NCI-H774 (cell line): ENCODE measurements at places on chromosomes 12 and 14.

DNA sequence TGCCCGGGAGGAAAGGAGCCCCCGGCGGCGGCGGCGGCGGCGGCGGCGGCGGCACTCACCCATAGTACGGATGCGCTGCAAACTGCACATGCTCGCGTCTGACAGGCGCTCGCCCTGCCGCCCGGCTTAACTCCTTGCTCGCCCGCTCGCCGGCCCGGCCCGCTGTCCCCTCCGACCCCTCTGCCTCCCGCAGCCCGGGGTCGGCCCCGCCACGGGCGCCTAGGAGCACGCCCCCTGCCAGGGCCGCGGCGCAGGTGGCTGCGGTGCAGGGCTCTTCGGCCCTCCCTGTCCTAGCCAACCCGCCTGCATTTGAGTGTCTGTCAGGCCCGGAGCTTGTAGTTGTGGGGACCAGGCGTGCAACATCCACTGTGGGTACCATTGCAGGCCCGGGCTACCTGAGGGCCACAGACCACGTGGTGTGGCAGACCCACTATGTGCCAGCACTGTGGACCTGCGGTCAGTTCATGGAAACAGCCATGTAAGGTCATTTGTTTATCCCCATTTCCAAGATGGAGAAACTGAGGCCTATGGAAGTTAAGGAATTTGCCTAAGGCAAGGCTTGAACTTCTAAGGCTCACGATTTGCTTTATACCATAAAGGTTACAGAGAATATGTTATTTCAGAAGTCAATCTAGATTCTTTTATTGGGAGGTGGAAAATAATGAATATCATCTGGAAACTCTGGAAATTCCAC is 17.6 kb upstream of the PLEKHH1 start:
- no peak for DNase-seq

DNA sequence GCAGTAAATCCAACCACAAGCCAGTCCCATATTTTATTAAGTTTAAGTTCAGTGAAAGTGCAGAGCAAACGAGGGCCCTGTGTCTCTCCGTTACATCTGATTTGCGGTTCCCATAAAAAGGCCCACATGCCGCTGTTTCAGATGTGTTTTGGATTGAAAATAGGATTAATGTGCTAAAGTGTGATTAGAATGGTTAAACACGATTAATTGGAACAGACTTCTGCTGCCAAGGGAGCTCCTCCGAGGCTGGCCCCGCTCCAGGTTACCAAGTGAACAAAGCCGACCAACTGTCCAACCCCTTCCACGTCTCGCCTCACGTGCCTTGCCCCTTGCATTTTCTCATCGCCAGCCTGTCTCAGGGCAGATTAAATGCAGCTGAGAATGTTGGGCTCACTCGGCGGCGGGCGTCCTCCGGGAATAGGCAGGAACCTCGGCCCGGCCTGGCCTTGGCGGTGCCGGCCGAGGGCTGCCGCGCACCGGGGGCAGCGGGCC is 166.5 kb upstream of the GSC start:
- DNase-seq, result peak; percentile 46

DNA sequence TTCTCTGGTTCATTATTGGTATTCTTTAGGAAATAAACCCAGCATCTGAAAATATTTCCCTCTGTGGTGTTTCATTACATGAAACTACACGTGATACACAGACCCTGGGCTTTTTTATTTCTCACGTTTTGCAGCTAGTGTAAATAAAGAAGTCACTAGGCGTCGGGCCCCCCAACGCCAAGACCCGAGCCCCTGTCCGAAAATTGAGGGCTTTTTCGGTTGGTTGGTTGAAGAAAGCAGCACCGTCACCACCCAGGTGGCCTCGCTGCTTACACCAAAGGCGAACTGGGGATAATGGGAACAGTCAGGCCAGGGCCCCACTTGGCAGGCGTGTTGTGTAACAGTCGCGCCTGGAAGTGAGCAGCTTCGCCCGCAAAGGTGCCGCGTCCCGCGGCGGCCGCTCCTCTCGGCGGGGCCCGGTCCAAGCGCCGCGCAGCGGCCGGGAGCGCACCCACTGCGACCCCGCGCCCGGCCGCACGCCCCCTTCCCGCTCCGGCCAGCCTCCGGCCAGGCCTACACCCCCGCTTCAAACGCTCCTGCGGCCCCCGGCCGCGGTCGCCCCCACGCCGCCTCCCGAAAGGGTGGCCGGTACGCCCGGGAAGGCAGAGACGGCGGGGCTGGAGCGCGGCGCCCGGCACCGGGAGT is 1.2 kb downstream of the DUSP16 start:
- DNase-seq, result no peak

DNA sequence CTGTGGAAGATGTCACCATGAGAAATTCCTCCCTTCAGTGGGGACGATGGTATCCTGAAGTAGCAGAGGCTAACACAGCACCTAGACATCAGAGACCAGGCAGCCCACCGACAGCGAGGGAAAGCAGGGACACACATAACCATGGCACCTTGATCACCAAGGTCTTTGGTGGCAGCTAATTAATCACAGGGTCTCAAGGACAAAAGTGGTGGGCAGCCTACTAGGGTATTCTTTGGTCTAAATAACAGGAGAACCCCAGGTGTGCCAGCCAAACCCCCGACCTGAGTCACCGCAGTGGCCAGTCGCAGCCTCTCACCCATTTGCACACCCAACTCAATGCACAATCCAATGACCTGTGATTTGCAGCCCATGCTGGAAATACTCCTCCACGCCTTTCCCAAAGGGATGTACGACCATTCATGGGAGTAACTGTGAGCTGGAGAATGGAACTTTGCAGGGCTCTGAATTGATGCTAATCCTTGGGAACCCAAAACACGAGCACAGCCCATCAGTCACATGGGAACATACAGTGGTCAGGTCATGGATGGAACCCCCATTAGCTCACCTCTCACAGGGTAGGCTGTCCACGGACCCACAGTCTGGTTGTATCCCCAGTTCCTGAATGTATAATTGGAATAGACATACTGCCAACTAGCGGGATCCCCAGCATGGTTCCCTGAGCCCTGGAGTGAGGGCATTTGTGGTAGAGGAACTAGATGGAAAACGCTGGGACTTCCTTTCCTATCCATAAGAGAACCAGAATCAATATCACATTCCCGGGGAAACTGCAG is 58.7 kb upstream of the C14orf180 start:
- no peak for DNase-seq

DNA sequence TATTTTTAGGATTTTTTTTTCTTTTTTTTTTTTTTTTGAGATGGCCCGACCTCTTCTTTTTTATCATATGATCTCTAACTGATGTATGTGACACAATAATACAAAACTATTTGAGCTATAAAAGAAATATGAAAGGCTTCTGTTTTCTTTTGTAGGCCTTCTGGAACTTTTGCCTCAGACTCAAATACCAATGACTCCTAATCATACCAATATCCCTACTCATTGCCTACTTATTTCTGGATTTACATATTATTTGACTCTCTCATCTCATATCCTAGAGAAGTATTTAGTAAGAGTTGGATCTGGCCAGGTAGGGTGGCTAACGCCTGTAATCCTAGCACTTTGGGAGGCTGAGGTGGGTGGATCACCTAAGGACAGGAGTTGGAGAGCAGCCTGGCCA is 12.7 kb upstream of the WDR89 start:
- no peak for DNase-seq

GRCh38 chr12:29572938-29573337 is 75.5 kb upstream of the OVCH1 start:
- no peak for DNase-seq

DNA sequence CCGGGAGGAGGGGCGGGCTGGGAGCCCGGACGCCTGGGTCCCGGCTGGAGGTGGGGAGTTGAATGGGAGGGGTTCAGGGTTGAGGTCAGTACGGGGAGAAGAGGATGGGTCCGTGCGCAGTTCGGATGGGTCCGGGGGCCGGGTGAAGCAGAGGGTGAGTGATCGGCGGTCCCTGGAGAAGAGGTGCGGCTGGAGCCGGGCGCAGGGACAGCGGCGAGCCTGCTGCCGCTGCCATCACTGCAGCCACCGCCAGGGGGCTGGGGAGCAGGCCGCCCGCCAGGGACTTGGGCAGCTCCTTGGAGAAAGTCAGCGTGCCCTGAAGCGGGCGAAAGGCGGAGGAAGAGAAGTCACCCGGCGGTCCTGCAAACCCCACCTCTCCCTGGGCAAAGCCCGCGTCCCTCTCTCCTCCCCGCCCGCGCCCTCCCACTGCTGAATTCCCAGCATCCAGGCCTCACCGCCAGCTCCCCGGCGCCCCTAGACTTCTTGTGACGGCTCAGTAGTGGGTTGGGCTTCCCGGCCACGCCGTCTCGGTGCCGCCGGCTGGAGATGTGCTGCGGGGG is 6.0 kb upstream of the GPR84 start:
- DNase-seq, result no peak

GRCh38 chr12:98909746-98910145 is 264.7 kb downstream of the APAF1 start:
- DNase-seq, result peak; percentile 27

DNA sequence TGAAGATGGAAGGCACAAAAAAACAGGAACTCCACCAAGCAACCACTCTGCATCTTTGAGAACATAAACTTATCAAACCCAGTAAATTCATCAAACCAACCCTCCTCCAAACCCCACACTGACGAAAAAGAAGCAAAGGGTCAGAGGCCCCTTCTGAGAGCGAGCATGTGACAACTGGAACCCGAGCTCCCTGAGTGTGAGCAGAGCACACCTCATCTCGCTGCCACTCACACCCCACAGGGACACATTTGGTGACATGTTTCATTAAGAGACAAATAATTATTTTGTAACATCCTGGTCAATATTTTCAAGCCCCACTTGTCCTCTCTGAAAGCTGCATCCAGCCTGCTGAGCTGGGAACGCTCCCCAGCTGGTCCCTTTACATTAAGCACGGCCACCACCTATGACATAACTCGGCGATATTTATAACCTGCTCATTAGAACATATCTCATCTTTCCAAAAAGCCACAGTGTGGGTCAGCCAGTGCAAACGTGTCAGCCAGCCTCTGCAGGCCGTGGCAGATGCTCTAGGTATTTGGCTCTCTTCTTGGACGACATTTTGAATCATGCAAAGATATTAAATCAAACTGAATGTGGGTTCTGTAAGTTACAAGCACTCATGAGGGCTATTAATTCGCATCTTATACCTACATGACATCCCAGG is 120.1 kb downstream of the TTC7B start:
- no peak for DNase-seq

DNA sequence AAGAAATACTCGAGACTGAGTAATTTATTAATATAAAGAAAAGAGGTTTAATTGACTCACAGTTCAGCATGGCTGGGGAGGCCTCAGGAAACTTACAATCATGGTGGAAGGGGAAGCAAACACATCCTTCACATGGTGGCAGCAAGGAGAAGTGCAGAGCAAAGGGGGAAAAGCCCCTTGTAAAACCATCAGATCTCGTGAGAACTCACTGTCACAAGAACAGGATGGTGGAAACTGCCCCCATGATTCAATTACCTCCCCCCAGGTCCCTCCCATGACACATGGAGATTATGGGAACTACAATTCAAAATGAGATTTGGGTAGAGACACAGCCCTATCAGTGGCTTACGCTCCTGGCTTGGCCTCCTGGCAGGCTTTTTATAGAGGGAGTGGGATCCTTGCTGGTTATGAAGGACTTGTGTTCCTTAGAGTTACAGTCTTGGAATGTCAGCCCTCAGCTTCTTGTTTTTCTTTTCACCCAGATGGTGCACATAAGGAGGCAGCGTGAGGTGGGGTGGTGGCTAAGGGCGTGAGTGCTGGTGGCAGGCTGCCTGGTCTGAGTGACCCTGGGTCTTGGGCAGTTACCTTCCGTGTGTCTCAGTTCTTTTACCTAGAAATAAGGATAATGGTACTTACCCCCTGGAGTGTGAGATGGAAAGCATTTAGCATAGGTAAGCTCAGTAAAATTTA is 25.7 kb downstream of the TRAF3 start:
- no peak for DNase-seq

GRCh38 chr14:90405101-90405500 is 8.3 kb downstream of the CALM1 start:
- no peak for DNase-seq

DNA sequence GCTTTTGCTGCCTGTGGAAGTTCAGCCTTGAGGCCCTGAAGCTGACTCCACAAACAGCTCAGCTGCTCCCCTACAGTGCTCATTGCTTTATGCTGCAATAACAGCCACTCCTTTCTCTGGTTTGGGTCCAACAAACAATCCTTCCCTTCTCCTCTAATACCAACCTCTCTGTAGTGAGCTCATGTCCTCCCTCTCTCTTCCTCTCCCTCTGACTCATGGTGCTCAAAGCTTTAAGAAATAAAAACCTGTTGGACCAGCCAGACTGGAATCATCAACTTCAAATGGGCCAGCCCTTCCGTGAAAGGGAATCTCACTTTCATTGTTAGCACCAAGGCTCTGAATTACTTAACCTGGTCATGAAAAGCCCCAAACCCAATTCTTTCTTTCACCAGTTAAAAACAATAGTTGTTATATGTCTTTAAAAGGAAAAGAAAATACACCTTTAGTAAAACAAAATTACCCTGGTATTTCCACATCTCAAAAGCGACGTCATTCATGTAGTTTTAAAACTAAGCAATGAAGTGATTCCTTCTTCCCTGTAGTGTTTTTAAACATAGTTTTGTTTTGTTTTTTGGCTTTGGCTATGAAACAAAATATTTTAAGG is 126.4 kb downstream of the DUSP6 start:
- DNase-seq, result peak; percentile 83

DNA sequence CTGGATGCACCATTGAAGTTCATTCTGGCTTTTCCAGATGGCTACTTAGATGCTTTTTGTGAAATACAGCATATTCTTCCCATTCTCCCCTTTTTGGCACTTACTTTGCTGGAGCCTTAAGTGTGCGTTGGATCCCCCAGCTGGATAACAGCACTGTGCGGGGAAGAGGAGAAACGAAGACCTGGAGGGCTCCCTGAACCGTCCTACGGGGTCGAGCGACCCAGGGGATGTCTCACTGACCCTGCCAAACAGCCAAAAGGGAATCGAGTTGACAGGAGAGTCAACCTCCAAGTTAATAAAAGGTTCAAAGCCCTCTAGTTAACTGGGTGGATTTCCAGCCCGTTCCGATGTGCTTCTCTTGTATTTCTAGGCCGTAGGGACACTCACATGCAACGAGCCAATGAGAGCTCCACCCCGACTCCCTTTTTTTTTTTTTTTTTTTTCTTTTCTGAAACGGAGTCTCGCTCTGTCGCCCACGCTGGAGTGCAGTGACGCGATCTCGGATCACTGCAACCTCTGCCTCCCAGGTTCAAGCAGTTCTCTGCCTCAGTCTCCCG is 1.0 kb upstream of the CAMKK2 start:
- DNase-seq, result peak; percentile 64

GRCh38 chr14:99634443-99634842 is 10.5 kb upstream of the HHIPL1 start:
- no peak for DNase-seq

GRCh38 chr14:90546767-90547166 is 149.9 kb downstream of the CALM1 start:
- DNase-seq, result no peak

DNA sequence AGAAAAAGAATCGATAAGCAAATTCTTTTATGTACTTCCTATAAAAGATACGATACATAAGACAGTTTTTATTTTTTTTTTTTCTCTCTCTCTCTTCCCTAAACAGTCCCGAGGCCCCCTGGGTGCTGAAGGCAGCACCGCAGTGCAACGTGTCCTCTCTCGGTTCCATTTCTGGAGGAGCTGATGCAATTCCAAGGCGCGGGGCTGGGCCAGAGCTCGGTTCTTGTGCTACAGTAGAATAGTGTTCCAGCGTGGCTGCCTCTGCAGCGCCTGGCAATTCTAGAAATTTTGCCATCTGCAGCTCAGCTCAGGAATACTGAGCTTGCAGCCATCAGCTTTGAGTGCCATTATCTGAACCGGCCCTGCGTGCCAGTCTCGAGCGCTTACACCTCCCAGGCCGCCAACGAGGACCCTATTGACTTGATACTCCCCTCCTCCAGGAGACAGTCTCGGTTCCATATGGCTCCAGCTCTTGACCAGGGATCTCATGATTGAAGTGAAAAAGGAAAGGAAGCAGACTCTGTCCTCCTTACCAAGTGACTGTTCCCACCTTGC is 630 bp downstream of the ALDH1L2 start:
- DNase-seq, result no peak

GRCh38 chr14:69318901-69319475 is 59.0 kb downstream of the GALNT16 start:
- DNase-seq, result no peak
